ENCODE measurements at places on chromosomes 2 and 18. TPM values are rescaled to one million over a fixed set of nuclear protein-coding genes. Genes with fewer than 3 reads are reported as not detected.

Gene CD302
- 9.8 TPM for total RNA-seq

Gene ACMSD
- not detected for total RNA-seq

Gene CROCC2
- 1.0 TPM for total RNA-seq

Gene VIT
- total RNA-seq, result 2.3 TPM

Gene ANKRD29
- 8.6 TPM for total RNA-seq

Gene RGPD3
- total RNA-seq, result 0.29 TPM

Gene RBBP8
- 27.9 TPM for total RNA-seq

Gene PFN4
- 0.44 TPM for total RNA-seq

Gene WDR35
- total RNA-seq, result 20.4 TPM

Gene MC2R
- total RNA-seq, result not detected
